Activated CD4-positive, alpha-beta T cell treated with anti-CD3 and anti-CD28 coated beads, Interleukin-10, Interleukin-2, amounts not matched to agents 100 ng/mL and 50 ng/mL, durations not matched to agents 16 hours and 8 hours (primary cell): ENCODE measurements at places on chromosomes 4 and X.

DNA sequence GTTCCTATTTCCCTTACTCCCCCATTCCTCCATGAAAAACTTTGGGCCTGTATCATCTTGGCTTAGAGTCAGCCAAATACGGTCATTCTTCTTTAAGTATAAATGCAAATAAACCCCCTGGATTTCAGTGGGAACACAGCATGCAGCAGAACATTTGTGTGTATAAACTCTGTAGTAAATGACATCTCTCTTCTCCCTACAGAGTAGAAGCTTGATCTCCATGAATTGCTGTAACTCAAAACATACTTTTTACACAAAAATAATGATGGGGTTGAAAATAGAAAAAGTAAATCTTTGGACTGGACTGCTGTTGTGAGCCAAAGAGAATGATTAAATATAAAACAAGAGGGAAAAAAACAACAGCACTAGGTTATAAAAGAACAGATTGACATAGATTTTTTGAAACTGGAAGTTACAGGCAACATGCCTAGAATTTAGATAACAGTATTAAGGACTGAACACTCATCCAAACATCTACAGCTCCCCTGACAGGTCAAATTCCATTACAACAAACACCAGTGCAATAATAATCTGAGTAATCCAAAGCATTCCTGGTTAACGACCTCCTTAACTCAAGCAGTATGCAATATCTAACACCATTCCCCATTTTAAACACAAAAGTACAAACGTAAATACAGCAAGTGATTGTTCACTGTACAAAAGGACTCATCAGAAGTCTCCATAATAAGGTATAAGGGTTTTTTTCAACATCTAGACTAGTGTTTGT lies 30.7 kb downstream of the TSPAN5 start:
- no peak for DNase-seq

DNA sequence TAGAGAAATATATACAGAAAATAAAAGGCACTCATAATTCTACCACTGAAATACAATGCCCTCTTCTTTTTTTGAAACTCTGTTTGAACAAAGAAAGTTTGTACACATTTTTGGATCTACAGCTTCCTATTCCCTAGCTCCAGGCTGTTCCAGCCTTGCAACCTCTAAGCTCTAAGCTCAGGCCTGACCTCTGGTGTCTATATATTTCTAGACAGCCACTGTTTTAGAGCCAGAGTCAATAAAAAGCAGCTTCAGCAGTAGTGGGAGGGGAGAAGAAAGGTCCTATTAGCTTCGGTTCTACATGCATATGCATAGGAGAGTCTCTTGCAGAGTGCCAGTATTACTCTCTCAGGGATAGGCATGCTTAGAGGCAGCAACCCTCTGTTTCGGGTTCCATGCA lies 39.7 kb downstream of the CLDN2 start:
- no peak for DNase-seq

GRCh38 chr4:182447767-182448280 lies 204.6 kb downstream of the TENM3 start:
- no peak for DNase-seq

GRCh38 chr4:9608300-9608699 lies 164.1 kb downstream of the DEFB131A start:
- DNase-seq = peak; percentile 6

- DNase-seq = no peak
Observed at GRCh38 chr4:17898553-17899055, 87.8 kb downstream of the NCAPG start.

DNA sequence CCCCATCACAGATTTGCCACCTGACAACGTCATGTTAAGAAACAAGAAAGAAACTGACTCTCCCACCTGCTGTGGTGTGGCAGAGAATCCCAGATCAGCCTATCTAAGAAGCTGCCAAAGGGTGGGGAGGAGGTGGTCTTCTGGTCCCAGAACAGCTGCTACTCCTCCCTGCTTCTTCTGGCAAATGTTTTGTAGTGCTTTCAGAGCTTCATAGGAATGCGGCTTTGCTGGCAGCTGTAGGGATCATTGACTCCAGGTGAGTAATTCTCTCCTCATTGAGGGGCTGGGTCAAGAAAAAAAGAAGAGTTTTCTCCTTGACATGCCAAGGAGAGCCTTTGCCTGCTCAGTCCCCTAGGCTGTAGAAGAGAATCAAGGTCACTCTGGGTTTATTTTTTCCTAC lies 23.3 kb downstream of the NRK start:
- DNase-seq = no peak

DNA sequence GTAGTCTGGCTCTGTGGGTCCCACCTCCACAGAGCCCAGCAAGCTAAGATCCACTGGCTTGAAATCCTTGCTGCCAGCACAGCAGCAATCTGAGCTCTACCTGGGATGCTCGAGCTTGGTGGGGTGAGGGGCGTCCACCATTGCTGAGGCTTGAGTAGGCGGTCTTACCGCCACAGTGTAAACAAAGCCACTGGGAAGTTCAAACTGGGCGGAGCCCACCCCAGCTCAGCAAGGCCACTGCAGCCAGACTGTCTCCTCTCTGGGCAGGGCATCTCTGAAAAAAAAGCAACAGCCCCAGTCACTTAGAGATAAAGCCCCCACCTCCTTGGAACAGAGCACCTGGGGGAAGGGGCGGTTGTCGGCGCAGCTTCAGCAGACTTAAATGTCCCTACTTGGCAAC lies 243.2 kb upstream of the POF1B start:
- no peak for DNase-seq

- no peak for DNase-seq
Observed at GRCh38 chr4:175824076-175824475, 12.0 kb upstream of the GPM6A start.

GRCh38 chrX:98432413-98432812 lies 1548.7 kb downstream of the RPA4 start:
- no peak for DNase-seq

GRCh38 chr4:87053176-87053658 lies 118.4 kb downstream of the AFF1 start:
- peak; percentile 67 for DNase-seq

- DNase-seq = no peak
Observed at GRCh38 chr4:61527888-61528287, 327.8 kb downstream of the ADGRL3 start.

GRCh38 chrX:103453655-103454054 lies 65.6 kb downstream of the RAB40A start:
- no peak for DNase-seq

DNA sequence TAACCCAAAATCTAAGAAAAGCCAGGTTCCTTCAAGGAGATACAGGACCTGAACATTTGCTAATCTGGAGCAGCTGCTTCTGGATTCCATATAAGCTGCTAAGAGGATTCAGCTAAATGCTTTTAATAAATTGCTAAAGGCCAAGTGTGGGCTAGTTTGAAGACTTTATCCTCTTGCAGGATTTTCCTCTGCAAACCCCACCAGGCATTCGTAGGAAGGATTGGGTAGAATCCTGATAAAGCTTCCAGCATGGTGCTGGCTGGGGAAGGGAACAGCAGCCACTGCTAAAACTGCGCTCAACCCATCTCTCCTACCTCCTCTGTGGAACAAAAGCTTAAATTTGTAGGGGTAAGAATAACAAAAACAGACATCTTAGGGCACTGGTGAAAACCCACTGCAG lies 61.3 kb upstream of the TAB3 start:
- DNase-seq = no peak

DNA sequence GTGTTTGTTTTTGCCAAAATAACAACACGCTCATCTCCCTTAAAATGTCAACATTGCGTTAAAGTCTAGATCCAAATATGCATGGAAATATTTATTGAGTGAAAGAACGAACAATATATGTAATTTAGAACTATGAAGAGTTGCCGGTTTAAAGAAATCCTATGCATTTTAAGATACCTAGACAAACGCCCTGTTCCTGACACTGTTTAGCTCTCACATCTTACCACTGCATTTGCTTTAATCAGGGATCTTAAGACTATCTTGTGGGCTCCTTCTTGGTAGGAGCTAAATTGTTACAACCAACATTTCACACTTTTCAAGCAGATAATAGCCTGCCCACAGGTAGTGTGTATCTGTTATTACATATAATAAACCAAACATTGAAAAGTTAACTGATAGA lies 96.6 kb upstream of the RPS6KA3 start:
- DNase-seq = no peak

DNA sequence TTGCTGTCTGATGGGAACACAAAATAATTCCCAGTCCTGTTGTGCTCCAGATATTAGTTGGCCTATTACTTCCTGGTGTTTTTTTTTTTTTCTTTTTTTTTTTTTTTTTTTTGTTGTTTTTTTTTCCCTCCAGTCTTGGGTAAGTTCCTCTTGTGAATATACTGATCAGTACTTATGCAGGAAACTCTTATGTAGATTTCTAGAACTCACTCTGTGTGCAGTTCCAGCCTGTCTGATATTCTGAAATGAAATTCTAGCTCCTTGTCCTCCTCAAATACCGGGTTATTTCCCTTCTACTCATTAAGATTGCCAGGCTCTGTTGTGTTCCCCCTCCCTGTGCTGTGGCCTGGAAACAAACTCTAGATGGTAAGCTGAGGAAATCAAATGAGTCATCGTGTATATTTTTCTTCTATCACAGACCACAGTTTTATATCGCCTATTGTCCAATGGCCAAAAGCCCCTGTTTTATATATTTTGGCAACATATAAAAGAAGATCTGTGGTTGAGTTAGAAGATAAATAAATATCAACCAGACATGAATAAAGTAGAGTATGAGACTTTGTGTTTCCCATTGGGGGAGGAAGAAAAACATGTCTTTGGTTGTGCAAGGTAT lies 124.3 kb upstream of the UGT8 start:
- DNase-seq = no peak

- DNase-seq = no peak
Observed at GRCh38 chr4:163587867-163588266, 93.4 kb downstream of the TMA16 start.

DNA sequence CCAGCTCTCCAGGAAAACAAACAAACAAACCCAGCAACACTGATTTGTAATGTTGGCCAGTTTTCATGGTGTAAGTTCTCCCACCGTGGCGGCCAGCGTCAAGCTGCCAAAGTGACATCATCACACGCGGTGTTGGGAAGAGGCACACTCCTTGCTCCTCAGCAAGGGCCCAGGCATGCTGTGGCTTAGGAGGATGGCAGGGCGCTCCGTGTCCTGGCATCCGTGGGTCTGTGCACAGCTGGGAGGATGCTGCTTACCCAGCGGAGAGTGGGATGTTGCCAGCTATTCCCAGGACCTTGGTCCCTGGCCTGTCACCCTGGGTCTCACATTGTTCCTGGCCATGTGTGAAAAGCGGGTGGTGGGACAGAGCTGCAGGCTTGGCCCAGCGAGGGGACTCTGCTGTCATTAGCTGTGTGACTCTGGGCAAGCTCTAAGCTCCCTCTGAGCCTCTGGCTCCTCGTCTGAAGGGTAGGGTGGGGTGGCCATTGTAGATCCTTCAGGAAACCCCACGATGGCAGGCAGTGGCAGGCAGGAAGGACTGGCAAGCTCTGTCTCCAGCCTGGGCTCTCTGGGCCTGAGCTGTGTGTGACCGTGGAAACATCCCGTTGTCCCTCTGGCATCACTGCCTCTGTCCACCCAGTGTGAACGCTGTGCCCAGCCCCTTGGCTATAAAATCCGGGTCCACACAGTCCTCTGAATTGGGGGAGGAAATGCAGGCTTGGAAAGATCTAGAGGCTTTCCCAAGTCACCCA lies 10.8 kb downstream of the PSAPL1 start:
- no peak for DNase-seq

DNA sequence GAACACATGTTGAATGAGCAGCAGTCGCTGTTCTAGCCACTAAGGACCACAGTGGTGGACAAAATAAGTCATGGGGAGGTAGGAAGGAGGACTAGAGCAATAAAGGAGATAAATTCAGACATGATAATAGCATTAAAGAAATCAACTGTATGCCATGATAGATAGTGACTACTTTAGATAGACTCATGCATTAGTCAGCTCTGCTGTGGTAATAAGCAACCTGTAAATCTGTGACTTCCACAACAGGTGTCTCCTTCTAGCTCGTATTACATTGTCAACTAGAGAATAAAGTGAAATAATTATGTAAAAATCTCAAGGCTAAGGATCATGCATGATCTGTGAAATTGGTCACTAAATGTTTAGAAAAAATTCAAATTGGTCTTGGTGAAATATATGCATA lies 77.9 kb downstream of the WWC2 start:
- no peak for DNase-seq

DNA sequence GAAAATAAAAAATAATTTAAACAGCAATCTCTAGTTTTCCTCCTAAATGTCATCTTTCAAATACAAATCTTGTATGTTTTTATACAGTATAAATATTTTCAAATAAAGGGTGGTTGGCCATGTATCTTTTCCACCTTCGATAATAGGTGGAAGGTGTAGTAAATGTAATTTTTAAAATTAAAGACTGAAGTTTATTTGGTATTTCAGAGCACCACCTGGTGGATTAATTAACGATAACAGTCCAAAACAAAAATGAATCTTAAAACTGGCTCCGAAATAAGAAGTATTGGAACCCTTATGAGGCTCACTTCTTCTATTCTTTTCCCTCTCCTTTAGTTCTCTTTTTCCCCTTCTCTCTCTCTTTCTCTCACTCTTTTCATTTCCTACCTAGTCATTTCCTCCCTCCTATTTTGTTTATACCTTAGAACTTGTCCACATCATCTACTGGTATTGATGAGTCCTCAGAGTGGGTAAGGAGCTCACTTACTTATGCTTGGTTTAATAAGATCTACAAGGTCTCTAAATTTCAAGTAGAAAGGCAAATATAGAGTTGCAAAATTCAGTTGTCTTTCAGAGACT lies 82.9 kb upstream of the EXOC1L start:
- no peak for DNase-seq

DNA sequence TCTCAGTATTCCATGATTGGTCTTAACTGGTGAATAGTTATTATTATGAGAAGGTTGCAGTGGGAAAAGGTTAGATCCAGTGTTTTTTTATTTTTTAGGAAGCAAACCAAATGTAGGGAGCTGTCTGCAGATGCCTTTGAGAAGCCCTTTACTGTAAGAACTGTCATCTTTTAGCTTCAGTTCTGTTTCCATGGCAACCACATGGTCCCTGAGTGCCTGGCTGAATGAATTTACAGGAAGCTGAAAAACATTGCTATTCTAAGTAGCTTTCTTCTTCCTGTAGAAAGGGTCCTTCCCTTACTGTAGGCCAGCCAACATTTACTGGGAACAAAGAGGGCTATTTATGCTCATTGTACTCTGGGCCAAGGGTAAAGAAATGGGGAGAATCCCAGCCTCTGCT lies 103.3 kb downstream of the DCLK2 start:
- no peak for DNase-seq

GRCh38 chr4:120431180-120431579 lies 364.5 kb upstream of the MAD2L1 start:
- no peak for DNase-seq

DNA sequence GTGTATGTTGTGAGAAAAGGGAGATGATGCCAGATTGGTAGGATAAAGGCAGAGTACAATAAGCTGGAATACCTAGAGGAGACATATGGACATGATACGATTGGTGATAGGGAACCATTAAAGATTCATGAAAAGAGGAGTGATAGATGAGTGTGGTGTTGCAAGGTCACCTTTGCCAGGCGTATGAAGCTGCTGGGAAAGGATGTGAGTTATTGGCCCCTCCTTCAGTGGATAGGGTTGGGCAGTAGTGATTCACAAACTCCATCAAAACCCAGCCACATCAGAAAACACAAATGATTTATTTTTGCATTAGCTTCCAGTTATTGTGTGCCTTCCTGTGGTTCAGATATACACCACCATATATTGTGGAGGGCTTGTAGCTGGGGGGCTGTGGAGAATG lies 34.3 kb downstream of the TMEM164 start:
- DNase-seq = no peak
